ENCODE measurements at places on chromosomes 13 and 19.

- no peak for DNase-seq
Measured at GRCh38 chr13:33913829-33914228, 95.9 kb downstream of the RFC3 start.

DNA sequence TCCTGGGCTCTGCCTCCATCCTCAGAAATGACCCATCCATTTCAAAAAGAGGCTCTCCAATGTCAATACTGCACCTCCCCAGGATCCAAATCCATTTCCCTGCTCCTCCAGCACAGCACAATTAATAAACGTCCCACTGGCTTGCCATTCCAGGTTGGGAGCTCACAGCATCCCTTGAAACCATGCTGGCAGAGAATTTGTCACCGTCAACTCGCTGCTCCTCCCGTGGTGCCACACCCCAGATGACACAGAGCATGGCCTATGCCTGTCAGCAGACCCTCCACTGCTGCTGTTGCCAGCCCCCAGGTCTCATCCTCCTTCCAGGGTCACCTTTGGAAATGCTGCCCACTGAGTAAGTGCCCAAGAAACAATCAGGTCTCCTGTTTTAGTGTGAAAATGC, 53.0 kb upstream of the UQCRFS1 start:
- no peak for DNase-seq

DNA sequence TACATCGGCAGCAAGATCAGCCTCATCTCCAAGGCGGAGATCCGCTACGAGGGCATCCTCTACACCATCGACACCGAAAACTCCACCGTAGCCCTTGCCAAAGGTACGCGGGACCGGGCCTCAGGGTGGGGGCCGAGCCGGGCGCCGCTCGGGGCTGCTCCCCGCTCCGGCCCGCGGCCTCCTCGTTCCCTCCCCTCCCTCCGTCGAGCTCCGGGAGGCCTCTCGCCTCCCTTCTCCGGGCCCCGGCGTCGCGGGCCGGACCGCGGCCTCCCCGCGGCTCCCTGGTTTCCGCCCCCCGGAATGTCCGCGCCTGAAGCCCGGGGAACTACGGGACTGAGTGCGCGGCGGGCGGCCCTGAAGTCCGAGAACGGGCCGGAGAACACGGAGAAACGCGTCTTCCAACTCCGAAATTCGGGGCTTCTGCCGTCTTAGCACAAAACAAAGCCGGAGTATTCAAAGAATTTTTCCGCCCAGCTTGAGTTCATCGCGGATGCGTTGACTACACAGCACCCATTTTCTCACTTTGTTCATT, 423 bp downstream of the LSM14A start:
- DNase-seq, result no peak

- no peak for DNase-seq
Measured at GRCh38 chr13:43203781-43204180, 180.4 kb downstream of the DNAJC15 start.

DNA sequence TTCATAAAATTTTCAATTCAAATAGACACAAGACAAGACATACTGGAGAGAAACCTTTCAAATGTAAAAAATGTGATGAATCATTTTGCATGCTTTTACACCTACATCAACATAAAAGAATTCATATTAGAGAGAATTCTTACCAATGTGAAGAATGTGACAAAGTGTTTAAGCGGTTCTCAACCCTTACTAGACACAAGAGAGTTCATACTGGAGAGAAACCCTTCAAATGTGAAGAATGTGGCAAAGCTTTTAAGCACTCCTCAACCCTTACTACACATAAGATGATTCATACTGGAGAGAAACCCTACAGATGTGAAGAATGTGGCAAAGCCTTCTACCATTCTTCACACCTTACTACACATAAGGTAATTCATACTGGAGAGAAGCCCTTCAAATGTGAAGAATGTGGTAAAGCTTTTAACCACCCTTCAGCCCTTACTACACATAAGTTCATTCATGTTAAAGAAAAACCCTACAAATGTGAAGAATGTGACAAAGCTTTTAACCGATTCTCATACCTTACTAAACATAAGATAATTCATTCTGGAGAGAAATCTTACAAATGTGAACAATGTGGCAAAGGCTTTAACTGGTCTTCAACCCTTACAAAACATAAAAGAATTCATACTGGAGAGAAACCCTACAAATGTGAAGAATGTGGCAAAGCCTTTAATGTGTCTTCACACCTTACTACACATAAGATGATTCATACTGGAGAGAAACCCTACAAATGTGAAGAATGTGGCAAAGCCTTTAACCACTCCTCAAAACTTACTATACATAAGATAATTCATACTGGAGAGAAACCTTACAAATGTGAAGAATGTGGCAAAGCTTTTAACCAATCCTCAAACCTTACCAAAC, 24.6 kb upstream of the ZNF431 start:
- no peak for DNase-seq

DNA sequence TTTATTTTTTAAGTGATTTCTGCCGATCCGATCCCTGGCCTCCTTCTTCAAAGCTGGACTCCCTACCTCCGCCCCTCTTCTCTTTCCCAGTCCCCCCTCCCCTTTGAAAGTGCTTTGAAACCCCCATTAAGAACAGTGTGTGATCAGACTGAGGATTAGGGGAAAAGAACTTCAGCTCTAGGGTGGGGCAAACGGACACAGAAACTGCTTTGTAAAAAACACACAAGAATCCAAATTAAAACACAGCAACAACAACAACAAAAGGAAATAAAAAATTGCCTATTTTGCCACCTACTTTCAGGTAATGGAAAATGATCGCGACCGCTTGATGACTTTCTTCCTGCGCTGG, 1.4 kb downstream of the SPRY2 start:
- DNase-seq, result no peak

GRCh38 chr19:44772959-44773358, 4.7 kb upstream of the CBLC start:
- no peak for DNase-seq

DNA sequence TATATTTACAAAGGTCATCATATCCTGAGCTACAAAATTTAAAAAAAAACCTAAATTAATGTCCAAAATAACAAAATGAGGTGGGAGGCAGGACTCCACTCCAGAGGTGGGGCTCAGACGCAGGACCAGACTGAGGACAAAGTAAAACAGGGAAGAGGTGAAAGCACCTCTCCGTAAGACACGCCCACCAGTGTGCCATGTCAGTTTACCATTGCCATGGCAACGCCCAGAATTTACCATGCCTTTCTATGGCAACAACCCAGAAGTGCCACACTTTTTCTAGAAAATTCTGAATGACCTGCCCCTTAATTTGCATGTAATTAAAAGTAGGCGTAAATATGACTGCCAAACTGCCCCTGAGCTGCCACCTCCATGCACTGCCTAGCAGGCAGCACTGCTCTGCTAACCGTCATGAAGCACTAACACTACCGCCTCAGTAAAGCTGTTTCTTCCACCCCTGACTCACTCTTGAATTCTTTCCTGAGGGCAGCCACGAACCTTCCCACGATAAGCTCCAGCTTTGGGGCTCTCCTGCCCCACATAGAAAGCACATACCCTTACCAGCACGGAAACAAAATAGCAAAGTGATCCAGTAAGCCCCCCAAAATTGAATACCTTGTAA, 22.3 kb upstream of the PDCD5 start:
- no peak for DNase-seq

DNA sequence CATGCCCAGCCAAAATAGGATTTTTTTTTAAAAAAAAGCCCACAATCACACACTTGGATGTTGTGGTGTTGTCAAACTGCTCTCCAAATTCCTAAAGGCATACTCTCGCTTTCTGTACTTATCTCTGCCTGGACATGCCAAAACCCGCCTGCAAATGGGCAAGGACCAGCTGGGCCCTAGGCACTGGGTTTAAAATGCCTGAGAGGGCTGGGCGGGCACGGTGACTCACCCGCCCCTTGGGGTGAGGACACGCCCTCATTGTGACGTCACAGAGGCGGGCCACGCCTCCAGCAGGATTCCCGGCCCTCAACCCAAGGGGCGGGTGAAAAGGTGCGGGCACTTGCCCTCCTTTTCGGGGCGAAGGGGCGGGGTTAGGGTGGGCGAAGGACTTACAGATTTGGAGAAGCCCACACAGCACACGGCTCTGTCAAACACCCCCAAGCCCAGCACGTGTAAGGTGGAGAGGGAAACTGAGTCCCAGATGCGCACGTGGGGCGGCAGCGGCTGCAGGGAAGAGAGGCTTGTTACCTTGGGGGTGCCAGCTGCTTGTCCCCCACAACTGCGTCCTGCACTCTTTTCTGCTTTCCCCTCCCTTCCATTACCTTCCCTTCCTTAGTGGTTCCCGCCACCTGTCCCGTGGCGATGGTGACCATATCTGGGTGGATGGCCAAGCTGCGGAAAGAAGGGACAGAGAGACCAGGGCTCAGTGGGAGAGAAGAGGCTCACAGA, 6.6 kb downstream of the EML2 start:
- DNase-seq, result peak; percentile 37

DNA sequence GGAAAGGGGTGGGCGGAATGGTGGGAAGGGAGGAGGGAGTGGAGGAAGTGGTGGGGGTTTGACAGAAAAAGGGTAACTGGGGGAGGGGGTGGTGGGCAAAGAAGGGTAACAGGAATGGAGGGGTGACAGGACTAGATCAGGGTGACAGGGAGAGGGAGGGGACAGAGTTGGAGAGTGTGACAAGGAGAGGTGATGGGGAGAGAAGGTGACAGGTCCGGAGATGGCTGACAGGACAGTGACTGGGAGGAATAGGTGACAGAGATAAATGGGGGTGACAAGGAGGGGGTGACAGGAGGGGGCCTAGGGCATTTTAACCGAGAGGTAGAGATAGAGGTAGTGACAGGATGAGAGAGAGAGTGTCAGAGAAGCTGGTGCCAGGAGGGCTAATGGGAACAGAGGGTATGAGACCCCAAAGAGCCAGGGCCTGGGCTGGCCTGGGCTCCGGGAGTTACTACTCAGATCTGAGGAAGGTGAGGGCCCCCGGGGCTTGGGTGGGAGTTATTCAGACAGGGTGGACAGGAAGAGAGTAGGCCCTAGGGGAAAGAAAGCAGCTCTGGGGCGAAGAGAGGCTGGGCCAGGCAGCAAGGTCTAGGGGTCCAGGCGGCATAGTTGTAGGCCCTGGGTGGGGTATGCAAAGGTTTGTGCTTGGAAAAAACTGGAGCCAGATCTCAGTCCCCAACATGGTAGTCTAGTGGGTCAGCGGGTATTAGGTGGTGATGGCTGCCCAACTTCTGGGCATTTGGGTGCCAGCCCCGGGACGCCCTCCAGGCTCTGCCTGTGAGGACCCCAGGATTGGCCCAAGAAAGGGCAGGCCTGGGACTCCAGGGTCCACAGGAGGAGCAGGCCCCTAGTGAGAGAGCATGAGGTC, 660 bp downstream of the CIC start:
- peak; percentile 74 for DNase-seq

- no peak for DNase-seq
Measured at GRCh38 chr13:25420161-25420560, 48.4 kb downstream of the ATP8A2 start.

DNA sequence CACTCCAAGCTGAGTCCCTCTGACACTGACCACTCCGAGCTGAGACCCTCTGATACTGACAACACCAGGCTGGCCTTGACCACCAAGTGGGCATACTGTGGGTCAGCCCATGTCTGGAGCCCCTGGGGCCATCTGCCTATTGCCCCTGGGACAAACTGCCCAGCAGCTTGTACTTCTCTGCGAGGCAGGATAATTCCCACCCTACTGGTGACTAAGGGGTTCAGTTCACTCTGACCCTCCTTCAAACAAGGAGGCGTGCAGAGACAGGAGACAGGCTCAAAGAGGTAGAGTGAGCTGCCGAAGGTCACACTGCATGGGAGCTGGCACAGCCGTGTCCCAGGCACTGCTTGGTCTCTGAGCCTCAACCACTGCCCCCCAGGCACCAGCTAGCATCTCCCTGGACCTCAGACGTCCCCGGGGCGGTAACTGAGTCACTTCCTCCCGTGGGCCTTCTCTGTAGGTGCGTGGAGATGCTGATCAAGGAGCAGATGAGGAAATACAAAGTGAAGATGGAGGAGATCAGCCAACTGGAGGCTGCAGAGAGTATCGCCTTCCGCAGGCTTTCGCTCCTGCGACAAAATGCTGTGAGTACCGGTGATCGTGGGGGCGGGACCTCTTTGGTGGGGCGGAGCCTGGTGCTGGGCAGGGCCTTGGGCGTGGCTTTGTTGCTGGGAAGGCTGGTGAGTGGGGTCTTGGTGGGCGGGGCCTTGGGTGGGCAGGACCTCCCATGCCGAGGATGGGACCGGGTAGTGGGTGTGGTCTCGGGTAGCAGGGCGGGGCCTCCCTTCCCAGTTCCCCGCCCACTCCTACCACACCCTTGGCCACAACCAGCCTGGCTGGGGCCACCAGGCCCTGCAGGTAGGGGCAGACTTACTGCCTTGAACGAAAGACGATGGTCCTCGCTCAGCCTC, 5.8 kb upstream of the USE1 start:
- no peak for DNase-seq

GRCh38 chr19:29216021-29216420, 3.1 kb upstream of the UQCRFS1 start:
- no peak for DNase-seq

- DNase-seq, result no peak
Measured at GRCh38 chr13:74871369-74872070, 610.4 kb downstream of the TBC1D4 start.

DNA sequence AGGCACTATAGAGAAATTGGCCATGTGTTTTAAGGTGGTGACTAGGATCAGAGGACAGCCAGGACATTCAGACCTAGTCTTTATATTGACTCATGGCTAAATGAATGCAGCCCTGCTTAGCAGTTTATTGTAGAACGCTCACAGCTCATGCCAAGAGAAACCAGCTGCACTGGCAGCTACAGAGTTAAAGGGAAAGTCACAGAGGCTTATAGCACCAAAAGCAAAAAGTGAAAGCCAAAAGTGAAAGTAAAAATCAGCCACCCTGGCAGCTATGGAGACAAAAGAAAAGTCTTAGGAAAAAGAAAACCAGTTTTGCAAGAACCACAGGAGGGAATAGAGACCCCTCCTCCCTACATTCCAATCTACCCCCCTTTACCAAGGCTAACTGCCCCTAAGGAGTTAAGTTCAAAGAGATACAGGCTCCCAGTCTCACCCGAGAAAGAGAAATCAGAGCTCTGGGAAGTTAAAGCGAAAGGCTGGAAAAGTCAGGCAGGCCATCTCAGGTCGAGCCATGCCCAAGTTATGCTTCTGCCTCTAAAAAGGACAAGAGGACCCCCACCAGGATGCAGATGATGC, 99.0 kb downstream of the ZNF429 start:
- no peak for DNase-seq

- DNase-seq, result peak; percentile 63
Measured at GRCh38 chr13:25170554-25171111, 1.5 kb downstream of the AMER2 start.

- DNase-seq, result peak; percentile 84
Measured at GRCh38 chr19:48992581-48993174, 431 bp downstream of the GYS1 start.

- DNase-seq, result no peak
Measured at GRCh38 chr13:23909606-23910005, 12.3 kb upstream of the C1QTNF9B start.

DNA sequence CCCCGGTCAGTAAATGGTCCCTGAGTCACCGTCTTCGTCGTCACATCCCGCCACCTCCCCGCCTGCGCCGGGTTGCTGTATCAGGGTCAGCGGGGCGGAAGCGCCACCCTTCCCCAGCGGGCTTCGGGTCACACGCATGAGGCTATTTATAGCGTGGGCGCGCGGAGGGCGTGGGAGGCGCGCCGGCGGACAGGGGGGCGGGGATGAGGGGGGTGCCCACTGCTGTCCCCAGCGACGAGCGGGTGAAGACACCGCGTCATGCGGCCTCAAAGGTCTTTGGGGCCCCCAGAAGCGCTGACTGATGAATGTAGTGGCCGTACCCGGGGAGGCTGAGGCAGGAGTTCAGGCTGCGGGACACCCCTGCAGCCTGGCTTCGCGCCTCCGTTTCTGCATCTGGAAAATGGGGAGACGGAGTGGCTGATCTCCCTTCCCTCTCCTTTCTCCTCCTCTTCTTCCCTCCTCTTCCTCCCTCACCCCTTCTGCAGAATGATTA, 7.9 kb downstream of the UNC13A start:
- peak; percentile 68 for DNase-seq

- DNase-seq, result no peak
Measured at GRCh38 chr13:100644371-100644770, 30.2 kb downstream of the TMTC4 start.
